Activated CD4-positive, alpha-beta T cell treated with anti-CD3 and anti-CD28 coated beads, Interleukin-2, amount 50 U/mL, for 48 hours (primary cell): ENCODE measurements at places on chromosomes 16 and 17.

DNA sequence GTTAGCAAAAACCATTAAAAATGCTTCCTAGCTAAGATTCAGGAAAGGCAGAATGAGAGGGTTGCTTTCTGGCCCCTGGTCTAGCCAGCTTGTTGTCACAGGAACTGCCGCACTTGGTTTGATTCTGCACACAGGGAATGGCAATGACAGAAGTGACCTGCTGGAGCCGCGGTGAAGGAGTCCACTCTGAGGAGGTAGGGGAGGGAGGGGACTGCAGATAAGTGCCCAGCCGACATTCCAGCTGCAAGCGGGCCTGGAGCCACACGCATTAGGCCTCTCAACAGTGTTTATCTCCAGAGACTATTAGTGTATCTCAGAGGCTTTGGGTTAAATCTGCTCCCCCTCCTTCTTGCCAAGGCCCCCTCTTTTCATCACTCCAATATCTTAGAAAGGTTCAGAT, 38.6 kb downstream of the CDRT15 start:
- no peak for DNase-seq

GRCh38 chr17:79132271-79133064, 57.8 kb downstream of the ENGASE start:
- no peak for DNase-seq

DNA sequence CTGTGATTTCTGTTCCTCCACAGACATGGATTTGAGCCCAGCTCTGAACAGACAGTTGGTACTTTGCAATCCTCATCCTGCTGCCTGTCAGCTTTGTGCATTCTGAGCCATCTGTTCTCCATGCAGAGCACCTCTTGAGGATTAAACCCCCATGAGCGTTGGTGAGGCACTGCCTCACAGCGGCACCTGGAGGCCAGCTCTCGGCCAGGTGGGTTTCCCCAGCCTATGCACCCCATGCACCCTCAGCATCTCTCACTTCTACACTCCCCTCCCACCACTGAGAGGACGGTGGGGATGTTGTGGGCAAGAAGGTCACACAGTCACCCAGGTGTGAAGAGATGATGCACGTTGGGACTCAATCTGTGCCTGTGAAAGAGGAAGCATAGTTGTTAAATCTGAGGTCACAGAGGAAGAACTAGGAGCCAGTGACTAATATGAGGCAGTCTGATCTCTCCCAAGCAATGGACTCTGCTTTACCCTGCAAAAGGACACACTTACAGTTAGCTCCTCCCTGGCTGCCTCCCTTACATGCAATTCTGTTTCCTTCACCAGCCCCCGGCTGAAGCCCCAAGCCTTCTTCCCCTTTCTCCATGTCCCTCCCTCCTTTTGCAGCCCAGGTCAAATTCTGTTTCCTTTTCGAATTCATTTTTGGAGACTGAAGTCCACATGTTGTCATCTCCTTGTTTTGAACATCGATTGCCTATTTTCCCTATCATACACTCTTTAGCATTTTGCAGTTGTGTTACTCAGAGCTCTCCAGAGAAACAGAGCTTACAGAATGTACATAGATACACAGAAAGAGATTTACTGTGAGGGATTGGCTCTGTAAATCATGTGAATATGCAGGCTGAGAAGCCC, 58.5 kb downstream of the HS3ST3B1 start:
- peak; percentile 30 for DNase-seq

DNA sequence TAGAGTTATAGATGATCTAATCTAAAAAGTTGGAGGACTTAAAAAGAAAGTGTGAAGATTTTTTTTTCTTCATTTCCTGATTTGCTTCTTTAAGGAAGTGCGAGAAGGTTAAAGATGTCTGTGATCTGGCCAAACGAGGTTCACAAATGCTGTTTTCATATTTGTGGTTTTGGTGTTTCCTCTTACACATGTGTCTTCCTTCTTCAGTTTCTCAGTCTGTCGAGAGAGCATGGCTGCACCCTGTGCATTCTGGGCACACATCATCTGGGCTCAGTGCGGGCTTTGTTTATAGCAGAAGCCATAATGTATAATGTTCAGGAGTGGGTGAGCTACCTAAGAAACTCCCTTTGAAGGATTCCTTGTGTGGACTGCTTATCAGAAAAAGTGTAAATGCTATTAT, 260.4 kb upstream of the TBX2 start:
- peak; percentile 20 for DNase-seq

DNA sequence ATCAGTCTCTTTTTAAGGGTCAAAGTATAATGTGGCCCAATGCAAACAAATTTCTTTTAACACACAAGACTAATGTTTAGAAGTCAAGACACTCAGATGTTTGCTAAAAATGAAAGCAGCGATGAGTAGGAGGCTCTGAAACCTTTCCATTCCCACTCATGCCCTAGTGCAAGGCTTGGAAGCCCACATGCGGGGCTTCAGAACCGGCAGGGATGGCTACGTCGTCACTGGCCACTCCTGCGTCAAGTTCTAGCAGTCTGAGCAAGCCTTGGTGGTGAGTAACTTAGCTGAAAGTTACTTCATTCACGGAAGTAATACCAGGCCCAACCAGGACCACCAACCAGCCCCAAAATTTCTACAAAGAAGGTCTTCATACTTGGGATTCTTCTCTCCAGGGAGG, 14.8 kb upstream of the TMED6 start:
- peak; percentile 56 for DNase-seq

DNA sequence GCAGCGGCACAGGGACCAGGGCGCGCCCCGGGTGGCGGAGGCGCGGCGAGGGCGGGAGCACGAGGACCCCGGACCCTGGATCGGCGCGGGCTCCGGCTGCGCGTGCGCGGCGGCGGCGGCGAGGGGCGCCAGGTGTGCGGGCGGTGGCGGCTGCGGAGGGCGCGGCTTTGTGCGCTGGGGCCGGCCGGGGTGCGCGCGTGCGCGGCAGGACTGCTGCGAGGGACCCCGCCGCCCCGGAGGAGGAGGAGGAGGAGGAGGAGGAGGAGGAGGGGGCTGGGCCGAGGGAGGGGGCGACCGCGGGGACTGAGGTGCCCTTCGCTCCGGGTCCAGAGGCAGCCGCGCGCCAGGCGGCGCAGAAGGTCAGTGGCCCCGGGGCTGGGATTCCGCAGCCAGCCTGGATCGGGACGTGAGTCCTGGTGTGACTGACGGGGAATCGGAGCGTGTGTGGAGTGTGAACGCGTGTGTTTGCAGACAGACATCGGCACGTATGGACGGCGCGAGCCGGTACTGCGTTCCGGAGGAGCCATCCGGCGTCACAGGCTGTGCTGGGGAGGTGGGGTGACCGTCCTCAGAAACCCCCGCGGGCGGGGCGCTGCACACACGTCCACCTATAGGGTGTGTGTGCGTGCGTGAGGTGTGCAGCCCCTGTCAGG, 19.5 kb upstream of the RAP1GAP2 start:
- peak; percentile 22 for DNase-seq

GRCh38 chr16:76336112-76336511, 58.9 kb downstream of the CNTNAP4 start:
- no peak for DNase-seq

- no peak for DNase-seq
These were observed 80.8 kb downstream of the SPECC1 start for GRCh38 chr17:20089756-20090547.

DNA sequence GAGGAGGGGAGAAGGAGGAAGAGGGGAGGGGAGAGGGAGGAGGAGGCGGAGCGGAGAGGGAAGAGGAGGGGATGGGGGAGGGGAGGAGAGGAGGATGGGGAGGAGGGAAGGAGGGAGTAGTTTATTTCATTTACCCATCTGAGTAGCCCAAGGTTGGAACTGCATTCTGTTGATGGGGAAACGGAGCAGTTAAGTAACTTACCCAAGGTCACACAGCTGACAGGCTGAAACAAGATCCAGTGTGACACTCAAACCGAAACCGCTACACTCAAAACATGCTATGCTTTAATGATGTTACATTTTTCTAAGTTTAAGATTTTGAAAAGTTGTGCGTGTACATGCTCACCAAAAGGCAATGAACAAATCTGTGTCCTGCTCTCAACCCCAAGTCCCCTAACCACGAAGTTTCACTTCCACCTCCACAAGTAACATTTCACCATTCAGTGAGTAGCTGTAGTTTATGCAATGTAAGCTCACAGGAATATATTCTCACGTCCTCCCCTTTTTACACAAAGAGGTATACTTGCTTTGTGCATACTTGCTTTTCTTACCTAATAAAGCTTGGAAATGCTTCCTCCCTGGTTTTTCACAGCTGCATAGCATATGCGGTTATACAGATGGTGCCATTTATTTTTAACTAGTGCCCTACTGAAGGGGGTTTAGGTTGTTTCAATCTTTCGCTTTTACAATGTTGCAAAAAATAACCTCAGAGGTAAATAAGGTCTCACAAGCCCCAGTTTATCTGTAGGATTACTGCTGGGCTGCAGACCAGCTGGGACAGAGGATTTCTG, 275.3 kb downstream of the PARN start:
- DNase-seq, result peak; percentile 49

DNA sequence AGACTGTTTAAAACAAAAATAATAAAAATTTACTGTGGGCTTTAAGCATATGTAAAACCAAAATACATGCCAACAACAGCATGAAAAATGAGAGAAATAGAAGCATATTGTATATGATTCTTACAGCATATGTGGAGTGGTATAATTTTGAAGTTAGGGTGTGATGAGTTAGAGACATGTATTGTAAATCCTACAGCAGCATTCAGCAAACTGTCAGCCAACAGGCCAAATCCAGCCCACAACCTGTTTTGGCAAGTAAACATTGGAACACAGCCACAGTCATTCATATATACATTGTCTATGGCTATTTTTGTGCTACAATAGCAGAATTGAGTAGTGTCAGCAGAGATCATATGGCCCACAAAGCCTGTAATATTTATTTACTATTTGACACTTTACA, 42.3 kb downstream of the ZNF18 start:
- DNase-seq, result no peak

- DNase-seq, result no peak
These were observed 86.9 kb downstream of the MRM3 start for GRCh38 chr17:869086-869485.

DNA sequence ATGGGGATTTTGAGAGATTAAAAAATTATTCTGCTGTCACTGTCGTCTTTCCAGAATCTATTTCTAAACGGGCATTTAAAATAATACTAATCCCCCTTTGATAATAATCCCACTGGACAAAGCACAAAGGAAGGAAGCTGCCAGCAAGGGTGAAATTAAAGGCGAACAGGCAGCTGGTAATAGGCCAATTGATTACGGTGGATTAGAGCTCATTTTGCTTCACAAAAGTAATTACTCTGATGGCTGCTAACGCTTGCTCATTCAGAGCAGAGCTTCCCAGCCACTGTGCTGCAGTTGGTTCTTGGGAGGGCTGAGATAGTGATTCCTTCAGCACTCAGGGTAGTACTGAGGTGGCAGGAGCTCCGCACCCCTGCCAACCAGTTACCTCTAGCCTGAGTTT, 205.7 kb downstream of the SNX29 start:
- DNase-seq, result no peak

- DNase-seq, result peak; percentile 40
These were observed 1.8 kb upstream of the NSMCE1 start for GRCh38 chr16:27270349-27270748.
